Head of caudate nucleus (tissue), 42 donors: ENCODE measurements at places on chromosomes 2 and 18.

DNA sequence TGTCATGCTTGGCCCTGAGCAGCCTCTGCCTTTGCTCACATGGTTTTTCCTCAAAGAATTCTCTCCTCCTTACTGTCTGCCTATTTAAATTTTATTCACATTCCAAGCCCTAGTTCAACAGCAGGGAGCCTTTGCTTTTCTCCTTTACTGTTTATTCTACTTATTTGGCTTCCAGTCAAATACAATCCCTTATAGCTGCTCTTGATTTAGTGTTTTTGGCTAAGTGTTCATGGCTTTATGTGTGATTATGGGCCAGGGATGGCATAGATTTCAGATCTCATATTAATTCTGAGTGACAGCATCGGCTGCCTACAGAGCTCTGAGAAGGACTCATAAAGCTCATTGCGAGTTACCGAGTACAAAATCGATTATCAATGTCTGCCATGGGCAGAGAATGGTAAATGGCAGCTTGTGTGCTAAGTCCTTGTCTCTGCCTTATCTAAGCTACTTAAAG is 106.7 kb downstream of the METTL8 start:
- no peak for DNase-seq

DNA sequence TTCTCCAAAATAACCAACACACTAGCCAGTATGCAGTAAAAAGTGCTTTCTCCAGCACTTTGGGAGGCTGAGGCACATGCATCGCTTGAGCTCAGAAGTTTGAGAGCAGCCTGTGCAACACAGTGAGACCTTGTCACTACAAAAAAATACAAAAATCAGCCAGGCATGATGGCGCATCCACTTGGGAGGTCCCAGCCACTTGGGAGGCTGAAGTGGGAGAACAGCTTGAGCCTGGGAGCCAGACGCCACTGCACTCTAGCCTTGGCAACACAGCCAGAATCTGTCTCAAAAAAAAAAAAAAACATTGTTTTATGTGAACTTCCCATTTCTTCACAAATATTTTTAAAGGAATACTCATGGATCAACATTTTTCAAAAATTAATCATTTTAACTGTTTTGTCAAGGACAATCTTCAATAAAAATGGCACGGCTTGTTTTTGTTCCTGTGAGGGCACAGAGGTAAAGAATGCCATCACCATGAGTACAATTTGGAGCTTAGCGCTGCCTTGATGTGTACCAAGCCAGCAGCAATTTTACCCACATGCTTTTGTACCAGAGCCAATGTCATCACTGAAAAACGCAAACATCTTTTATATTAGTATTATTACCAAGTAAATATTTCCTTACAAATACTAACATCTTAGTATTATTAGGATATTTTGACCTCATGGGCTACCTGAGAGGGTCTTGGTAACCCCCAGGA is 26.7 kb downstream of the RAB1A start:
- DNase-seq = peak; percentile 7

DNA sequence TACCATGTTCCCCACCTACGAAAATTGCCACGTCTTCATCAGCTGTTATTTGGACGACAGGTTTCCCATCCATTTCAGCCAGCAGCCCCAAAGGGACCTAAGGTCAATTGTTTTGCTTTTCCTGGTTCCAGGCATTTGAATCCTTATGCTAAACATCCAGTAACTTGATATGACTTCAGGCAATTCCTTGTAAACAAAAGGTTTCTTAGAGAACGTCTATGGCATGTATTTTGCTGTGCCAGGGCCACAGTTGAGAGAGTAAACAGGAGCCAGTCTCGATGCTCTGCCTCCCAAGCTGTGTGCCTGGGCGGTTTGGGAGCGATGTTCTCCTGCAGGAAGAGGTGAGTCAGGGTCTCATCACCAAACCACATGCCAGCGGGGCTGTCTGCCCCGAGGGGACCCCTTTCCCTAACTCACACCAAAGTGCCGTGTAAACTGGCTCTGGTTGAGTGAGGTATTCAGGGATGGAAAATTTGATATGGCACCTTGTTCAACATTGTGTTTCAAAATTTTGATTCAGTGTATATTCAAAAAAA is 12.9 kb upstream of the MC5R start:
- no peak for DNase-seq

DNA sequence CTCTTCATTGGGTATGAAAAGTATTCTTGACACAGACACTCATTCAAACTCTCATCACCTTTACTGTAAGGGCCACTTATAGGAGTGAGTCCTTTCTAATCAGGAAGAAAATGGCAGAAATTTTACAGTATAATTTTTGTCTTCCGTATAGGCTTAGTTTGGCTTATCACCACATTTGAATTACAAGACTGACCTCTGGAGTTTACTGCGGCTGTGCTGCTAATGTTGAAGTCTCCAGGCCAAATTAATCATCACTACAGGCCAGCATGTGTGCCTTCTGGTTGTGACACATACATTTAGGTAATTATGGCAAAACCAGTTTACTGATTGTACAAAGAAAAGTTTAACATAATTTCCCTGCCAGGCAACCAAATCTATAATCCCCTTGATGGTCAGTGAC is 753.6 kb upstream of the GCFC2 start:
- DNase-seq = no peak

GRCh38 chr18:35983818-35984217 is 11.3 kb downstream of the RMP24 start:
- DNase-seq = no peak
